ENCODE measurements at places on chromosomes 6 and 20.

GRCh38 chr6:156687789-156688619, 89.2 kb upstream of the ARID1B start:
- peak; percentile 4 for DNase-seq

DNA sequence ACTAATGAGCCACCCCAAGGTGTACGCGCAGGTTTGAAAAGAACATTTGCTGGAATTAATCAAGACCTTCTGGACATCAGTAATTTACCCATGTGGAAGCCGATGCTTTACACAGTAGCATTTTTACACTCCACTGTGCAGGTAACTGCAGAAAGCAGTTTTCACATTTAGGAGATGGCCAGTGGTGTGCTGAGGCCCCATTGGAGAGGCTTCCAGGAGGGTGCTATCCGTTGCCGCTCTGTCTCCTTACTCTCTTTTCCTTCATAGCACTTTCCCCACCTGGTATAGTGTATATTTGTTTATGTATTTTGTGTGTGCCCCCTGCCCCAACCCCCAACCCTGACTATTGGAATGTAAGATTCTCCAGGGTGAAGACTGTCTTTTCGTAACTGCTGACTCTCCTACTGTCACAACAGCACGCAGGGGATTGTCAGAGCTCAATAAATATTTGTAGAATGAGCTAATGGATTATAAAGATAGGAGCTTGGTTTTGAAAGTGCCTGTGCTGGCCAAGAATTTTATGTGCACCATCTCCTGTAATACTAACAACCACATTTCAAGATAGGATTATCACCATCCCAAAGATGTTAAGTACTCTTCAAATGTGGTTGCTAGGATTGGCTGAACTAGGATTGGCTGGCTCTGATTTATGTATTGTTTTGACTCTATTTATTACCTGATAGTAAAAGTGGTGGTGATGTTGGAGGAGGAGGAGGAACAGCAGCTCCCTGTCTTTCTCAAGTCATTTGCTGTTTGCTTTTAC, 74.0 kb upstream of the GLP1R start:
- DNase-seq, result no peak

DNA sequence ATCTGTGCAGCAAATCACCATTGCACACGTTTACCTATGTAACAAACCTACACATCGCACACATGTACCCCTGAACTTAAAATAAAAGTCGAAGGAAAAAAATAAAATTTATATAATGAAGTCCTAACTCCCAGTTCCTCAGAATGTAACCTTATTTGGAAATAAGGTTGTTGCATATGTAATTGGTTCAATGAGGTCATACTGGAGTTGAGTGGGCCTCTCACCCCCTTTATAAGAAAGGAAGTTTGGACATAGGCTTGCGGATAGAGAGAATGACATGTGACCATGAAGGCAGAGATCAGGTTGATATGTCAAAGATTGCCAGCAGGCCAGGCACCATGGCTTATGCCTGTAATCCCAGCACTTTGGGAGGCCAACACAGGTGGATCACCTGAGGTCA, 16.1 kb upstream of the ZBTB22 start:
- DNase-seq, result no peak

GRCh38 chr6:128719786-128720185, 163.2 kb upstream of the LAMA2 start:
- no peak for DNase-seq

- no peak for DNase-seq
Measured at GRCh38 chr6:20882014-20882413, 347.8 kb downstream of the CDKAL1 start.

DNA sequence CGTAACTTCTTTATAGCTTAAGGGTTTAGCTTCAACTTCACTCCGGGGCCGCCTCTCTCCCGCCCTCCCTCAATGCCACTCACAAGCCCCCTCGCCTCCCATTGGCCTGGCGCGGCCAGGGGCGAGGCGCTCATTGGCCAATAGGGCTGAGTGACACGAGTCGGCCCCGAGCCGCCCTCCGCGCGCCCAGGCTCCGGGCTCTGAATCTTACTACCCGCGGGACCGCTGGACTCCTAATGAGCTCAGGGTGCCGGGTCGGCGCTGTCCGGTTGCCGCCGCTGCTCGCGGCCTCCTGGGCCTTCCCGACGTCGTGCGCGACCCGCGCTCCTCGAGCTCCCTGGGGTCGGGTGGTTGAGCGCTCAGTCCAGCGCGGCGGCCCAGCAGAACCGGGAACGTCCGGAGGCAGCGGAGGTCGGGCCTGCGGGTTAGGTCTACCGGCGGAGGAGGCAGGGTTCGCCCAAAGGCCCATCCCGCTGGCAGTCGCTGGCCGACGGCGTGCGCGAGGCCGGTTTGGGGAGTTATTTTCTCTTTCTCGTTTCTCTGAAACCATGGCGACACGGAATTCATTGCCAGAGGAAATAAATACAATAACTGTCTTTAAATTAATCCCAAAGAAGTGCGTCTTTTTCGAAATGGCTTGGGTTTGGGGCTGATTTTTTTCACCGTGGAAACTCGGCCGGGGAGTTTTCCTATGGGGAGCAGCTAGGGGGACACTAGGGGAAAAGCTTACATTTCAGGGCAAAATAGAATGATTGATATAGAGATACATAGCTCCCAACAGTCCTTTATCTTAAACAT, at the start of gene SIM1:
TSS of gene SIM1 (minus strand) at position 19 of the 798 bp plus-strand sequence. CDS start 1,453 bp downstream, outside the sequence.
- no peak for DNase-seq

- no peak for DNase-seq
Measured at GRCh38 chr20:39452583-39453340, 490.6 kb downstream of the DHX35 start.

DNA sequence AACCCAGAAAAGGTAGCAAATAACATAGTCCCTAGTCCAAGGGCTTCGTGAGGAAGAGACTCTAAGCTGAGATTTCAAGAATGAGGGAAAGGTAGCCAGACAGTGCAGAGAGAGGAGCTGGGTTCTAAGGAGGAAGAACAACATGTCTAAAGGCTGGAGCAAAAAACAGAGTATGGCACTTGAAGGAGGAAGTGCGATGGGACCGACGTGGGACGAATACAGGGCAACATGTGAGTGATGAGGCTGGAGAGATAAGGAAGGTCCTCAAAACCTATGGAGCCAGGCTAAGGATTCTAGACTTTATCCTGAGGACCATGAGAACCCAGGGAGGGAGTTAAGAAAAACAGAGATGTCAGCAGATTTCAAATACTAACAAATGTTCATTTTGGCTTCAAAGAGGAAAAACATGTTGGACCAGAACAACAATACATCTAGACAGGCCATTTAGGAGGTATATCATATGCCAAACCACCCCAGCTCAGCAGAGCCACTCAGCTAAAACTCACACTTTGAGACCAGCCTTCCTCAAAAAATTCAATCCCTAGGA, 17.5 kb downstream of the ATXN1 start:
- no peak for DNase-seq

All from T-helper 2 cell treated with Interferon-gamma antibody and Interleukin-4, amounts not matched to agents 5 μg/mL and 100 μg/mL, for 36 hours (primary cell).